Epithelial cell of alveolus of lung (primary cell): ENCODE measurements at places on chromosomes 7 and 10. TPM values are rescaled to one million over a fixed set of nuclear protein-coding genes. Genes with fewer than 3 reads are reported as not detected.

Gene CCNY
- 29.5 and 34.0 TPM in 2 replicates for total RNA-seq

Gene CASD1
- 11.2 and 16.1 TPM in 2 replicates for total RNA-seq

Gene PLXDC2
- 11.2 and 94.5 TPM in 2 replicates for total RNA-seq

Gene LIPK
- not detected in 2 replicates for total RNA-seq

Gene MEIG1
- not detected in 2 replicates for total RNA-seq

Gene ABHD11
- 9.3 and 19.0 TPM in 2 replicates for total RNA-seq

Gene ANKRD1
- total RNA-seq: 7.7 and 13.3 TPM in 2 replicates
